ENCODE measurements at places on chromosomes 11 and 22.

- DNase-seq = peak; percentile 67
Observed at GRCh38 chr11:10293423-10294289, at the start of gene SBF2. Gene SBF2 (minus strand): TSS chr11:10294219. CDS start chr11:10294069, 150 bp downstream.

- no peak for DNase-seq
Observed at GRCh38 chr11:103384652-103385051, 275.4 kb downstream of the DYNC2H1 start.

DNA sequence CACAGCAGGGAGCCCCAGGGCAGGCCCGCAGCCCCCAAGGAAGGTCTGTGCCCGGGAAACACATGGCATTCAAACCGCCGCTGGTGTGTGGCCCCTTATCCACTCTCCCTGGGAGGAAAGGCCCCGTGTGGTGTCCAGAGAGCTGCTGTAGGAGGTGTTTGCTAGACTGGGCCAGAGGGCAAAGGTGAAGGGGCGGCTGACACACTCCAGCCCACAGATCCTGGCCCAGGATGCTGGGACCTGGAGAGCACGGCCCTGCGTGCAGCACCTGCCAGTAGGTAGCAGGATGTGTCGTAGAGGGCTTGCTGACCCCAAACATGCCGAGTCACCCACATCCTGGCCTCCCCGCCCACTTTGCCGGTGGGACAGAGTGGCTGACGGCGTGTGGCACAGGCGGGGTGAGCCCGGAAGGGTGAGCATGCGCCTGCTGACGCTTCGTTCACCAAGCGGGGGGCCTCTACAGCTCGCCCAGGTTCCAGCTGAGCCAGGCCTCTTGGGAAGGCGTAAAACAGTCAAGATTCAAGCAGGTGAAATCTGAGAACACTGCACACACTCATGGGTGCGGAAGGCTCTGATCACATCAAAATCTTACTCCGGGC, 11.0 kb downstream of the OSBPL5 start:
- DNase-seq = no peak

DNA sequence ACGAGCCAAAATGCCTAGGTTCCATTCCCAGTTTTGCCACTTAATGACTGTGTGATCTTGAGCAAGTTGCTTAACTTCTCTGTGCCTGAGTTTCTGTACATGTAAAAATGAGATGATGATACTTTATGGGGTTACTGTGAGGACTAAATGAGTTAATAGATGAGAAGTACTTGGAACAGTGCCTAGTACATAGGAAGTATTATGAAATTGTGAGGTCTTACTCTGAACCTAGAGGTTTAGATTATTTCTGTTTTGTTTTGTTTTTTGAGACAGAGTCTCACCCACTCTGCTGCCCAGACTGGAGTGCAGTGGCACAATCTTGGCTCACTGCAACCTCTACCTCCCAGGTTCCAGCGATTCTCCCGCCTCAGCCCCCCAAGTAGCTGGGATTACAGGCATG, 227.0 kb upstream of the POU2AF2 start:
- no peak for DNase-seq

GRCh38 chr11:79209540-79210266, 231.1 kb downstream of the TENM4 start:
- DNase-seq = no peak

GRCh38 chr11:132131047-132131446, 760.6 kb downstream of the NTM start:
- no peak for DNase-seq

DNA sequence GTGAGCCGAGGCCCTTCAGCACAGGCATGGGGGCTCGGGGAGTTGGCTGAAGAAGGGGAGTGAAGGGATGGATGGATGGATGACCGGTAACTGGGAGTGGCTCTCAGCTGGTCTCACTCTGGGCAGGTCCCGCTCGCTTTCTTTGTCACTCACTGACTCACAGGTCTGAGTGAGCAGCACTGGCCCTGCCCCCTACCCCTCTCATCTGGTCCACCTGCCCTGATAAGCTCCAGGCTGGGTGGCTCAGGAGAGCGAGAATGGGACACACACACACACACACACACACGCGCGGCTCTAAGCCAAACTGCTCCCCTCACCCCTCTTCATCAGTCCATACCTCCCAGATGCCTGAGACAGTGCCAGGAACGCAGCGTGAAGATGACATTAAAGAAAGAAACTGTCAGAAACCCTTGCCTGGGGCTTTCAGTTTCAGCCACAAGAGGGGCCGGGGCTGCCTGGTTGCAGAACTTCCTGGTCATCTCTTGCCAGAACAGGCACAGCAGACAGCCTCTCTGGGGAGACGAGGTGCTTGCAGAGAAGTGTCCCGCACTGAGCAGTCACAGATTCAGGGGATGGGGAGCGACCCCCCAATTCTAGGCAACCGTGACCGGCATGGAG, 16.5 kb upstream of the SHISAL1 start:
- DNase-seq = no peak

DNA sequence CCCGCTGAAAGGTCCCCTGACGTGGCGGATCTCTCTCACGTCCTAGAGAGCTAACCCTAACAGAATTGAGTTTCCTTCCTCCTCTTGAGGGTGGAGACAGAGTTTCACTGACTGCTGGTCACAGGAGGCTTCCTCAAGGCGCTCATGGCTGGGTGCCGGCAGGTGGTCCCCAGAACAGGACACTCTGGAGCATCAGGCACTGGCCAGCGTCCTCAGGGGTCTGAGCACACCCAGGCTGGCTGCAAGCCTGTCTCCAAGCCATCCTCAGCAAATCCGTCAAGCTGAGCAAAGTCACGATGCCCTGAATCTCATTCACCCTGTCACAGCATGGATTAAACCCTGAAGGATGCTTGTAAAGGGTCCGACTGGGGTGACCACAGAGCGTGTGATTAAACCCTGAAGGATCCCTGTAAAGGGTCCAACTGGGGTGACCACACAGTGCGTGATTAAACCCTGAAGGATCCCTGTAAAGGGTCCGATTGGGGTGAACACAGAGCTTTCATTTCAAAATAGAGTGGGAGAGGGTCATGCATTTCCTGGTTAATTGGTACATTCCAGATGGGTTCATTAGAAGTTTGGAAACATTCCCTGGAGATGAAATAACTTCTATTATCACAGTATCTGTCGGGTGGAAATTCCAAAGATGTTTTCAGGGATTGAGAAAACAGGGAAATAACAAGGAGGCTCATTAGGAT, 473.0 kb downstream of the BRD1 start:
- DNase-seq = no peak

GRCh38 chr11:93737904-93738612, 3.2 kb downstream of the TAF1D start:
- no peak for DNase-seq

- DNase-seq = no peak
Observed at GRCh38 chr11:128343870-128344269, 243.5 kb downstream of the ETS1 start.

DNA sequence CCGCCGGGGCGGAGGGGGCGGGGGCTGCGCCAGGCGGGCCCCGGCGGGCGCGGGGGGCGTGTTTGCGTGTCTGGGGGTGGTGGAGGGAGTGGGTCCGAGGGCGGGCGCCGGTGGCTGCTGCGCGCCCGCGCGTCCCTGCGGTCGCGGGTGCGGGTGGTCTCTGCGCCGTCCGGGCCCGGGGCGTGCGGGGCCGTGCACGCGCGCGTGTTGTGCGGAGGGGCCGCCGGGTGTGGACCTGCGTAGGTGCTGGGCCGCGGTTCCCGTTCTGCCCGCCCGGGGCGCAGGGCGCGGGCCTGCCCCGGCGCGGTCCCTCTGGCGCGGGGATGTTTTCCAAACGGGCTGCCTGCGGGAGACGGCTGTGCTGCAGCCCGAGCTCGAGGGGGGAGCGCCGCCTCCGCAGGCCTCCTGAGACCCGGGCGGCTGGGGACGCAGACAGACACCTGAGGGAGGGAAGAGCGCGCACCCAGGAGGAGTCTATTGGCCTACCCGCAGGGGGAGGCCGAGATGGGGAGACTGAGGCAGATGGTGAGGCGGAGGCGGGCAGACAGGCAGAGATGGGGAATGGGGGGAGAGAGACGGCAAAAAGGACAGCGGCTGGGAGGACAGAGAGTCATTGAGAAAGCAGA, 442 bp downstream of the PELI3 start:
- DNase-seq = no peak

GRCh38 chr11:6673523-6674218, 9.5 kb downstream of the MRPL17 start:
- DNase-seq = no peak

DNA sequence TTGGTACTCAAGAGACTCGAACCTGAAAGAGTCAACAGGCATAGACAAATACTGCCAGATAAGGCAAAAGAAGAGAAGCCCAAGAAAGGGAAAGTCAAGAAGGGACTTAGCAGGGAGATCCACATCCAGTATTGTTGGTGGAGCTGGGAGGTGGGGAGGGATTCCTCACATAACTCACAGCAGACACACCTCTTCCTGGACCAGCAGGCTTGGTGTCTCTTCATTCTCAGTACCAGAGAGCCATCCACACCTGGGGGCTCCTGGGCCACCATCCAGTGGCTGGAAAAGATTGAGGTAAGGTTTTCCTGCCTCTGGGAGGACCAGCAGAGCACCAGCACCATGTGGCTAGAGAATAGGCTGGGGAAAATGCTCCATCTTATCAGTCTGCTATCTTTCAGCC, 161.6 kb upstream of the SESN3 start:
- DNase-seq = no peak

DNA sequence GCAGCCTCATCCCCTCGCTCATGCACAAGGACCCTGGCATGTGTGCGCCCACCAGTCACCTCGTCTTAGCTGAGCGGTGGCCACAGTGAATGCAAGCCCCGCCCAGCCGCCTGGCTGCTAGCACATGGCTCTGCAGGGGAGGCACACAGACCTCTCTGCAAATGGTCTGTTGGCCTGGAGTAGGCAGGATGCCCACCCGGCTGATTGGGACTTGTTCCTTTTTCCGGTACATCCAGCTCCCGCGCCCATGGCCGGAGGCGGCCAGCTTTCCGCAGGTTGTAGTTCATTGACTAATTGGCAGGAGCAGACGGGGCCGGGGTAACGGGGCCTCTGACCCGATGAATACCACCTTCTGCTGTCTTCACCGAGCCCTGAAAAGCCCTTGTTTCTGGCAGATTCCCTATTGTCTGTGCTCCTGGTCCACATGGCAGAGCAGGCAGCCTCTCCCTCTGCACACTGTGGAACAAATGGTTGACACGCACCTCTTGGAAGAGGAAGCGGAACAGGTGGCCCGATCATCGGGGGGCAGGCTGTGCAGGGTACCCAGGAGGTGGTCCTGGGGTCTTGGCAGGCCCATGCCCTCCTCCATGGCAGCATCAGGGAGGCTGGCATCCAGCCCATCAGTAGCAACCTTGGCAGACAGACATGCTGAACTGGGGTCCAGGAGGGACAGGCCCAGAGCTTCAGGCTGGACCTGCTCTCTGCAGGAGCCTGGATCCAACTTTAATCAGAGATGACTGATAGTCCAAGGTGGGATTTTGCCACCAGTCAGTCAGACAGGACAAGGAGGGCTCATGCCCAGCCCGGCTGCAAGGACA, 1512.0 kb downstream of the BRD1 start:
- no peak for DNase-seq

DNA sequence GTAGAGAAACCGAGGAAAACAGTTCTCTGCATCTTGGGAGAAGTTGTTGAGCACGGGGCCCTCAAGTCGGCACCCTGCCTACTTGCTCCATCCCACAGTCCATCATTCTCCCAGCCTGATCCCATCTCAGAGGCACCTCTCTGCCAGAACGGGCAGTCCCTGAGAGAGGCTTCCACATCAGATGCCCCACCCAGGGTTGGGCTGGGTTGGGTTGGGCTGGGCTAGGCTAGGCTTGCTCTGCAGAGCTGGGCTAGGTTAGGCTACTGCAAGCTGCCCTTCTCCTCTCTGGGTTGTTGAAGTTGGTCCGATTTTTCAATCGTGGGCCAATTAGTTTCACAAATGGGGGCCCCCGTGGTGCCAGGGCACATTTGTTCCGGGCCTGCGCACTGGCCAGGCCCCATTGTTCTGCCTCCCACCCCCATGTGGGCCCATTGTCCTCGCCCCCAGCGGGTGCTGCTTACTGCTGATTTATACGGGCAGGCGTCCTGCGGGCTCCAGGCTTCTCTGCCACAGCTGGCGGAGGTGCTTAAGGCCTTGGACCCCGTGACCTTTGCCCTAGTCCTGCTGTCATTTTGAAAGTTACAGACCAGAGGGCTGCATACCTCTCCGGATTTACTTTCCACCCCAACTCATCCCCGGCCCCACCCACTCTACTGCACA, 63.7 kb upstream of the NNMT start:
- DNase-seq = no peak

GRCh38 chr11:61193596-61193995, 9.7 kb upstream of the PGA3 start:
- DNase-seq = no peak

DNA sequence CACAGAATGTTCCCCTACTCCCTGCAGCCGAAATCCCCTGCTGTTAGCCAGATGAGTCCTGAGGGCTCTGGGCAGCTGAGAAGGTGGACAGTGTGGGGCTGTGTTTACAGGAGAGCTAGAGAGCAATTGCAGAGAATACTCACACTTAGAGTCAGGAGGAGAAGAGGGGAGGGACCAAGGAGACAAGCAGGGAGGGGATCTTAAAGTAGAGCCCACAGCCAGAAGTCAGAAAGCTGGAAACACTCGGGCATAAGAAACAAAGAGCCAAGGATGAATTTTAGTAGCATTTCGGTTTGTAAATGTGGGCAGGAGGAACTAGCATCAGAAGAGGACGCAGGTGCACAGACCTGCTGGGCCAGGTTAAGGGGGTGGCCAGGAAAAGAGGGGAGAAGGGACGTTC, 1435.9 kb downstream of the BRD1 start:
- no peak for DNase-seq

DNA sequence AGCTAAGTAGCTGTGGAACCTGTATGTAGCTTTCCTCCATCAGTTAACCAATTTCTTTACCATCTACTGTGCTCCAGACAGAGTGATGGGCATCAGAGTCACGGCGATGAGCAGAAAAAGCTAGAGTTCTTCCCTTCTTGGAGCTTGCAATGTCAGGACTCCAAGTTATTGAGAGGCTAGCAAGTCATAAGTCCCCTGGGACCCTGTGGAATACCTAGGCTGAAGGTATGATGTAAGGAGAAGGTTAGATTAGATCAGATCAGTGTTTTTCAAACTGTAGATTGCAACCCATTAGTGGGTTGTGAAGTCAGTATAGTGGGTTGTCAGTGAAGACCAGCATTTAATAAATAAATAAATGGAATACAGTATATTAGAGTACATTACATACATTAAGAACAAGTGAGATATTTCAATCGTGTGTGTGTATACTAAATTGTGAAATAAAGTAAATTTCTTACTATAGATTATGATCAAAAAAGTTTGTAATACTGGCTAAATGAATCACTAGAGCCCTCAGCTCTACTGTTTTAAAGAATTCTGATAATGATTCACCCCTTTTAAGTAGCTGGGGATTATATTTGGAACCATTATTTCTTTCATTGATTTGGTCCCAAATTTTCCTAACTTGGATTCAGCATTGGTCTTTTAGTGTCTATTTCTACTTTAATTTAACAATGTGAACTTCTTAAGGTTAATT, 52.3 kb downstream of the RASSF10 start:
- DNase-seq = no peak

DNA sequence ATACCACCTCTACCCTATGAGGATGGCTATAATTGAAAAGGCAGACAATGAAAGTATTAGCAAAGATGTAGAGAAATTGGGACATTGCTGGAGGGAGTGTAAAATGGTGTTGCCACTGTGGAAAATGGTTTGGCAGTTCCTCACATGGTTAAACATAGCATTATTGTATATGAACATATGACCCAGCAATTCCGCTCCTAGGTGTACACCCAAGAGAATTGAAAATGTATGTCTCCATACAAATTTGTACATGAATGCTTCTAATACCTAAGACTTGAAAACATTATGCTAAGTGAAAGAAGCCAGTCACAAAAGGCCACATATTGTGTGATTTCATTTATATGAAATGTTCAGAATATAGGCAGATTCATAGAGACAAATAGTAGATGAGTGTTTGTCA, 10.0 kb downstream of the SLCO2B1 start:
- no peak for DNase-seq
